ENCODE measurements at places on chromosomes 7 and 10.

DNA sequence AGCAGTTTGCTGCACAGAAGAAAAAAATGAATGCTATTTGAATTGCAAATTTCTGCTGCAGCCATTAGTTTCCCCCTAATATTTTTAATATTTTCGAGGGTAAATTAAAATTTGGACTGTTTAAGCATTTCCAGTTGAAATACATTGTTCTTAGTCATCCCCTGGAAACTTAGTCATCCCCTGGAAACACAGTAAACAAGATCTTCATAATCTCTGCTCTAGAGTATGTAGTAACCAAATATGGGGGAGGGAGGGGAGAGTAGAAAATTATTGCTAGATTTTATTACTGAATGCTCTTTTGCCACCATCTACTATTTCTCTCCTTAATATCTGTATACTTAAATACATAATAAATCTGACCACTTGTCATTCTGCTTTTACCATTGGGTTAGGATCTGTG is 1053.3 kb downstream of the SORCS1 start:
- DNase-seq: no peak

DNA sequence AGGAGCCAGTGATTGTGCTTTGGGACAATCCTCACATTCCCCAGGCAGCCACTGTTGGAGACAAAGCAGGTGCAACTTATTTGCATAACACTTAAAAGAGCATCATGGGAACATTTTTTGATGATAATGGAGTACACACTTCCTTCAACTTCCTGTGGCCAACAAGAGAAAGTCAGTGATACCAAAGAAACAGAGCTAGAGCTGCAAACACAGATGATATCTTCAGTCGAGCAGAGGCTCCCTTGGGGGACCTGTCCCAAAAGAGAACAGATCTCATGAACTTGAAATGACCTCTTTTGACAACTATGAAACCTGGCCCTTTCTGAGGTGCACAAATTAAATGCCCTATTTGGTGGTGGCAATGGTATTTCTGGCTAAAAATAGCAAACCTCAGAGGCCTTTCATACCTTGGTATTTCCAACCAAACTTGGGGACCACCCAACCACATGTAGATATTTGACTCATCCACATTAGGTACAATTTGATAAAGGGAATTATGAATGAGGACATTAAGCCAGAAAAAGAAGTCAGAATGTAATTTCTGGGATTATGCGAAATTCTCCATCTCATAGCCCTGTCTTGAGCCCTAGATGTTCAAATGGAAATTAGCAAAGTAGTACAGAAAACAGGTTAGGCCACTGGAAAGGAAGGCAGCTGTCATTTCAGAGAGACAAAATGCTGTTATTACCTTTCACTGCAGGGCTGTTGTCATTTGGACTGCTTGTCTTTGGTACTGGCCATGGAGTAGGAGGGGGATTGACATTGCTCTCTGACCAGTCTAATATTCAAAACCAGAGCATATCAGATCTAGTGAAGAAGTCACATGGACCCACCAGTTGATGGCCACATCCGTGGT is 146.2 kb downstream of the ICA1 start:
- DNase-seq: no peak

DNA sequence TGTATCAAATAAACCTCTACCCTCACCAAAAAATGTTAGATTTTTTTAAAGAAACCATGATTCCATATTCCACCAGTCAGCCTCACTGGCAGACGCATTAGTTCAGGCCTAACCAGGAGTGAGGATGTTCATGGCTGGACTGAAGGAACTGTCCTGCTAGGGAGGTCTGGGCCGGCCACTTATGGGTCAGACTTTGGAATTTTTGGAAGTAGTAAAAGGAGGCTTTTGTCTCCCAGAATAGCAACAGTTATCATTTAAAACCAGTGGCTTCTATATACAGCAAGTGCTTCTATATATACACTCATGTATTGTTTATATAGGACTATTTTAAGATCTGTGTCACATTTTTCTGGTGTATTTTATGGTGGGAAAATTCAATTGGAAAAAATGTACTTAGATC is 120.5 kb downstream of the CNNM2 start:
- no peak for DNase-seq

- no peak for DNase-seq
Measured at GRCh38 chr7:143299840-143300239, 11.7 kb downstream of the CASP2 start.

- no peak for DNase-seq
Measured at GRCh38 chr7:106597751-106598546, 63.0 kb downstream of the CCDC71L start.

GRCh38 chr7:122886357-122887081 is at the start of gene CADPS2:
CADPS2 (minus strand) TSS chr7:122886460; CDS start chr7:122886337, 123 bp downstream.
- DNase-seq: peak; percentile 80

DNA sequence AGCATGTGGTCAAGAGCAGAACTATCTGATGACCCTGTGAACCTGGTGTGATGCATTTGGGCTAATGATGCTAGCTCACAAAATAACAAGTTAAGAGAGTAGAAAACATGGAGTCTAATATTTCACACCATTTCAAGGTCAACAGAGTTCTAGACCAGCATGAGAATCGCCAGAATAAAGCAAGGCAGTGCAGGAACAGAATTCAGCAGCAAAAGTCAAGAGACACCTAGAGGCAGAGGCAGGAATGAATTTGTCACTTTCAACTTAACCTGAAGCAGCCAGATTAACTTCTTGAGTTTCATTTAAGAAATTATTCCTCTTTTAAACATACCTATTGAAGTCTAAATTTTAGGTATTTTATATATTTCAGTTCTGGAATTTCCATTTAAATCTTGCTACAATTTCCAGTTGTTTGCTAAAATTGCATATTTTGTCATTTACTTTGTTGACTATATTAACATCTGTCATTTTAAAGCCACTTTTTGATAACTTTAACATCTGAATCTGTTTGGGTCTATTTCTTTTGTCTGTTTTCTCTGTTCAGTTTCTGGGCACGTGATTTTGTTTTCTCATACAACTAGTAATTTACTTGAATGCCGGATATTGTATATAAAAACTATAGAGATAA is 44.2 kb upstream of the PRSS58 start:
- DNase-seq: no peak

- DNase-seq: no peak
Measured at GRCh38 chr10:117518246-117518645, 24.3 kb upstream of the EMX2 start.

DNA sequence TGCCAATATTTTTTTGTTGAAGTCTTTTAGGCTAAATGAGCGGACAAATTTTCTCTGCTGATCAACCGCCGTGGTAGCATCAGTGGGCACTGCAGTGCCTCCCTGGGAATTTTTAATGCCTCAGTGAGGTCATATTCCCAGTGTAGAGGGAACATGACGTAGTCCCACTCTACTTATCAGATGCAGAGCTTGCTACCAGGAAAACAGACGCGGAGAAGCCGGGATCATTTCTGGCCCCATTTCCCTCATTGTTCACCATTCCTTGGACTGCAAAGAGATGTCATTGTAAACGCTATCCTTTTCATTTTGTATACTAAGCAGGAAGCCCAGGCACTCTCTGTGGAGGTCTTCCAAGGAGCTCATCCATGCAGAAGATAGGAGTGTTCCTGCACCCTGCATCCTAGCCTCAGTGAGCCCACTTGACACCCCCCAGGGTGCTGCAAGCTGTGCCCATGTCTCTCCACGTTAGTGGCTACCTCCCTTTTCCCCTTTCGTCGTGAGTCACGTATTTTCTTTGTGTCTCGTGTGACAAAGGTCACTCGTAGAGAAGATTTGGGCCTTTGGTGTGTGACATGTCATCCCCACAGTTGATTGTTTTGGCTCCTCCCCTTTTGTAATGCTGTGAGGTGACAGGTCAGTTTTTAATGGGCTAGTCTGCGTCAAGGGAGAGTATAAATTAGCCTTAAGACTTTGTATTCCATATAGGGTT is 145.5 kb downstream of the TCF7L2 start:
- DNase-seq: no peak

GRCh38 chr10:133474027-133474426 is 20.3 kb downstream of the SCART1 start:
- no peak for DNase-seq

DNA sequence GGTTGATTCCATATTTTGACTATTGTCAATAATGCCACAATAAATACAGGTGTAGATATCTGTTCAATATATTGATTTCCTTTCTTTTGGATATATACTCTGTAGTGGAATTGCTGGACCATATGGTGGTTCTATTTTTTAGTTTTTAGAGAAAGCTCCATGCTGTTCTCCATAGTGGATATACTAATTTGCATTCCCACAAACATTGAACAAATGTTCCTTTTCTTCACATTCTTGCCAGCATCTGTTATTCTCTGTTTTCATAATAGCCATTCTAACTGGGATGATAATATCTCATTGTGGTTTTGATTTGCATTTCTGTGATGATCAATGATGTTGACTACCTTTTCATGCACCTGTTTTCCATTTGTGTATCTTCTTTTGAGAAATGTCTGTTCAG is 973.7 kb downstream of the REEP3 start:
- DNase-seq: no peak
